ENCODE measurements at places on chromosomes 16 and 17. TPM values are rescaled to one million over a fixed set of nuclear protein-coding genes. Genes with fewer than 3 reads are reported as not detected.

DNA sequence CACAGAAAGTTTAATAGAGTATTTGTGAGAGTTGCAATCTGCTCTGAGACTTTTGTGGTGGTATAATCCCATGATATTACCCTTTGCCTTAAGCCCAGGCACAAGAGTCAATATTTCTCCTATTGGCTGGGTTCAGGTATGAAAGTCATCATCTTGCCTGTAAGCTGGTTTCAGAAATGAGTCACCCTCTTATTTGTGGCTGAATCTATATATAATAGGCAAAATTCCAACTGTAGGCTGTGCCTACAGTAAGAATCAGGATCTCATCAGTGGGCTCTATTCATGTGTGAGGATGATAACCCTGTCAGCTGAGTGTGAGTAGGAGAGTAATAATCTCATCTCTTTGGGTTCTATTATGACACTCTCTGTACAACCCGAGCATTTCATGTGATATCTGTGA lies 2103.1 kb downstream of the TP53TG3F start:
- DNase-seq = no peak

GRCh38 chr16:25038239-25038954 lies 23.2 kb upstream of the ARHGAP17 start:
- no peak for DNase-seq

DNA sequence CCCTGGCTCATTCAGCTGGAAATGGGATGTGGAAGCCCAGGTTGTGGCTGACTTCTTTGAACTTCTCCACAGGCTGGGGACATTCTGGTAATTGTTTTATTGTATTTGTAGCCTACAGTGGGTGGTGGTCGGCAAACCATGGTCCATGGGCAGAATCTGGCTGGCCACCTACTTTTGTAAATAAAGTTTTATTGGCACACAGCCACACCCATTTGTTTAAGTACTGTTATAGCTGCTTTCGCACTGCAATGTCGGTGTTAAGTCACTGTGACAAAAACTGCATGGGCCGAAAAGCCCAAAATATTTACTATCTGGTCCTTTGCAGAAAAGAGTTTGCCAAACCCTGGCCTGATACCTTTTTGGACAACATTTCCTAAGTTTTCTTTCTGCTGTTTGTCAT lies 86.2 kb downstream of the NTN1 start:
- no peak for DNase-seq

- DNase-seq = no peak
Measured at GRCh38 chr16:35559911-35560636, 2100.7 kb downstream of the TP53TG3F start.

Gene GGT6
- total RNA-seq = not detected

Gene MGAT5B
- 0.12 TPM for total RNA-seq

Gene TVP23A
- not detected for total RNA-seq

Gene TK1
- total RNA-seq = 150 TPM

Gene PPP1R27
- not detected for total RNA-seq

Gene SDR42E2
- not detected for total RNA-seq

Gene CBFA2T3
- 0.56 TPM for total RNA-seq

All from activated naive CD8-positive, alpha-beta T cell treated with anti-CD3 and anti-CD28 coated beads for 36 hours (primary cell).